ENCODE measurements at places on chromosomes 16 and 17.
A peak's percentile ranks its signal among the peaks of the same experiment; 100 is the strongest.

DNA sequence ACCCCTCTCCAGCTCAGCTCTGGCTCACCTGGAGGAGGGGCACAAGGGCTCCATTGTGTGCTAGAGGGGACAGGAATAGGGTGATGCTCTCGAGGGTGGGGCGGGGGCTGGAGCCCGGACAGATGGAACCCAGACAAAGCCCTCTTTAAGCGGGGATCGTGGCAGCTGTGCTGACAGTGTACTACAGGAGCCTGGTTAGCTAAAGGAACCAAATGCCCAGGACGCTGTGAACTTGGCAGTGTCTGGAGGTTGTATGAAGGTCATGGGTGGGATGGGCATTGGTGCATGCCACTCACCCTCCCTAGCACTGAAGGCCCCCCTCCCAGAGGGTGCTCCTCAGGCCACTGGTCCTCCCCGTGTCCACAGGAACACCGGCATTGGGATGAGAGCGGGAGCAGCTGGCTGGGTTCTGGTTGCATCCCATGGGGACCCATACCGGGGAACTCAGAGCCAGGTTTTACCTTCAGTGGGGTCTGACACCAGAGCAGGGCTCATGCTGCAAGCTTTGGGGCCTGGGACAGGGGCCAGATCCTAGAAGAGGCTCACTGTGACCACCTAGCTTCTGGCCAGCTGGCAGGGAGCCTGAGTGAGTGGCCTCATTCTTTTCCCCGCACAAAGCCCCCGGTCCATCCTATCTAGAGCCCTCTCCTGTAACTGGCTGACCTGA, 11.9 kb downstream of the KIF19 start:
- H3K27ac ChIP-seq: no peak overlapping the region
- no peak for DNase-seq
- no peaks in the 10 kb centered on the region for H3K4me1 ChIP-seq

DNA sequence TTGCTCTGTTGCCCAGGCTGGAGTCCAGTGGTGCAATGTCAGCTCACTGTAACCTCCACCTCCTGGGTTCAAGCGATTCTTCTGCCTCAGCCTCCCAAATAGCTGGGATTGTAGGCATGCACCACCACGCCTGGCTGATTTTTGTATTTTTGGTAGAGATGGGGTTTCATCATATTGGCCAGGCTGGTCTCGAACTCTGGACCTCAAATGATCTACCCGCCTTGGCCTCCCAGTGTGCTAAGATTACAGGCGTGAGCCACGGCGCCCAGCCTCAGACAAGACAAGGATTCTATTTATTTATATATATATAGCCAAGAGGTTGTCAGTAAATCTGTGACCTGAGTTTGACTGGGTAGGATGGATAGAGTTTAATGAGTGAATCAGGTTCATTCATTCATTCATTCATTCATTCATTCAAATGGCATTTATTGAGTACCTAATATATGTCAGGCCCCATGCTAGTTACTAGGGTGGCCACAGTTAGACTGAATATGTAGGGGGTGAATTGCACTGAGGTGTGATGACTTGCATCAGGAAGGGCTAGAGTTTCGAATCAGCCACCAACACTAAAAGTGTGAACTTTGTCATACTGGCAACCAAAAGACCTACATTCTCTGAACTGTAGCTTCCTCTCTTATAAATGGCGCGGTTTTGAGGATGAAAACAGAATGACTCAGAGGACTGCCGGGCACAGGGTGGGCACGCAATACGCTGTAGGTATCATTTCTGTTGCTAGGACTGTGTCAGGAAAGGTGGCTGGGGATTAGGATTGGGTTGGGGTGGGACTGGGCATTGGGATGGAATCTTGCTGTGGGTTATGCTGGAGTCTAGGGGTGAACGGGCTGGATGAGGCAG, 37.8 kb downstream of the ITGAE start:
- H3K27ac ChIP-seq: peak overlapping the region; percentile 89
- peaks cover 8% of the 10 kb centered on the region for H3K36me3 ChIP-seq
- H3K4me1 ChIP-seq: peaks cover 52% of the 10 kb centered on the region
- peak overlapping the region; percentile 31 for H3K4me3 ChIP-seq
- no peak for DNase-seq

GRCh38 chr17:73250851-73251640, 10.6 kb downstream of the CPSF4L start:
- H3K27ac ChIP-seq: no peak overlapping the region
- H3K27me3 ChIP-seq: no peaks in the 10 kb centered on the region
- DNase-seq: no peak
- H3K4me3 ChIP-seq: no peak overlapping the region
- peaks cover 26% of the 10 kb centered on the region for H3K36me3 ChIP-seq
- peaks cover 4% of the 10 kb centered on the region for H3K4me1 ChIP-seq

GRCh38 chr17:34236281-34236892, 18.7 kb upstream of the CCL2 start:
- DNase-seq: no peak
- H3K4me1 ChIP-seq: no peaks in the 10 kb centered on the region
- no peaks in the 10 kb centered on the region for H3K36me3 ChIP-seq

- DNase-seq: no peak
- H3K27me3 ChIP-seq: no peaks in the 10 kb centered on the region
- H3K4me3 ChIP-seq: no peak overlapping the region
- H3K27ac ChIP-seq: no peak overlapping the region
- peaks cover 24% of the 10 kb centered on the region for H3K4me1 ChIP-seq
Observed at GRCh38 chr16:3695610-3696369, 21.5 kb downstream of the TRAP1 start.

DNA sequence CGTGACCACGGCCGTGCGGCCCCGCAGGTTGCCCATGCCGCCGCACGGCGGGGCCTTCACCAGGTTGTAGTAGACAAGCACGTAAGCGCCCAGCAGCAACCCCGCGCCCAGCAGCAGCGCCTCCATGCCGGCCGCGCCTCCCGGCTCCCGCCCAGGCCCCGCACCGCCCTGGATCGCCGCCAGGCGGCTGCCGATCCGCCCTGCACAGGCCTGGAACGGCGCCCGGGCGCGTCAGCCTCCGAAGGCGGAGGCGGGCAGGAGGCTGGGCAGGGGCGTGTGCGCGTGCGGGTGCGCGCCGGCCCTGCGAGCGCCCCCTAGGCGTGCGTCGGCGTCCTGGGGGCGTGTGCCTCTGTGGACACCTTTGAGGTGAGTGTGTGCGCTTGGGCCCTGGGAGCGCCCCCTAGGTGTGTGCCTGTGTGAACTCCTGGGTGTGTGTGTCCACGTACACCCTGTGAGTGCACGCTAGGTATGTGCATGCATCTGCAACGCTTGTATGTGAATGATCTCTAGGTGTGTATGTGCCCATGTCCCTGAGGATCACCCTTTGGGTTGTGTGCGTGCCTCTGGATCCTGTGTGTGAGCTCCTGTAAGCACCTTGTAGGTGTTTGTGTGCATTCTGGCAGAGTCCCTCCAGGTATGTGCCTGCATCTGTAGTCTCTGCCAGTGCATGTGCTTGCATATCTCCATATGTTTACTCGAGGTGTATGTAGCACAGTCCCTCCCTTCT, at the start of gene DHRS13:
Gene DHRS13 (minus strand): TSS at position 261 of the 727 bp plus-strand sequence. CDS start 135 bp downstream, at position 126.
- peak within 1 kb of the TSS; percentile 87 for H3K4me3 ChIP-seq
- no peaks in the 10 kb centered on the region for H3K27me3 ChIP-seq
- H3K36me3 ChIP-seq: peaks cover 69% of the 10 kb centered on the region
- H3K27ac ChIP-seq: peak within 1 kb of the TSS; percentile 91

DNA sequence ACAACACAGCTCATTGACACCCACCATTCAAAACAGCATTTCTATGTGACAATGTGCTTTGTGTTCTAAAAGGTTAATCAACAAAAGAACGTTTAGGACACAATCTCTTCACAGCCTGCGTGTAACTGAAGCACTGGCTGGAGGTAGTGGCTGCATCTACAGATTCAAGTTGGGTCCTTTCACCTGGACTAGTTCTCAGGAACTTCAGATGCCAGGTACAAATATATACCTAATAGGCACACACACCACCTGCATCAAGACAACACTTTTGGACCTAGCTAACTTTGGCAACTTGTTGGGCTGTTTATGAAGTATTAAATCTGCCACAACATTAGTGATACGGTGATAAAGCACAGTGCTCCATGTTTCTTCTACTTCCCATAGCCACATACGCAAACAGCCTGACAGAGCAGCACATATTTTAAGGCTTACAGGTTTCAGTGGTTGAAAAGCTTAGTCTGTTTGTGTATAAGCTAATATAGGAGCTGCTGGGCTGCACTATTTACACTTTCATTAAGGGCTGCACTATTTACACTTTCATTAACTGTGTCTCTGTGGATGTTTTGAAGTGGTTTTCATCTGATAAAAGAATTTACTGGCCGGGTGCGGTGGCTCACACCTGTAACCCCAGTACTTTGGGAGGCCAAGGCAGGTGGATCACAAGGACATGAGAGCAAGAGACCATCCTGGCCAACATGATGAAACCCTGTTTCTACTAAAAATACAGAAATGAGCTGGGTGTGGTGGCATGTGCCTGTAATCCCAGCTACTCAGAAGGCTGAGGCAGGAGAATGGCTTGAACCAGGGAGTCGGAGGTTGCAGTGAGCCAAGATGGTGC, 132.6 kb downstream of the PARN start:
- H3K27me3 ChIP-seq: no peaks in the 10 kb centered on the region
- no peak overlapping the region for H3K27ac ChIP-seq
- no peak overlapping the region for H3K4me3 ChIP-seq
- no peak for DNase-seq

All from activated T-cell treated with anti-CD3 and anti-CD28 coated beads, Interleukin-2, amount 50 U/mL, for 24 hours (primary cell).